ENCODE measurements at places on chromosomes 7 and 10.

GRCh38 chr7:43758029-43758821 lies at the start of gene BLVRA:
Gene BLVRA, plus strand, starts transcription at chr7:43758680. Its CDS starts 12,479 bp downstream, at chr7:43771159.
- DNase-seq, result peak; percentile 38

GRCh38 chr7:70787771-70788170 lies 344.2 kb upstream of the GALNT17 start:
- no peak for DNase-seq

DNA sequence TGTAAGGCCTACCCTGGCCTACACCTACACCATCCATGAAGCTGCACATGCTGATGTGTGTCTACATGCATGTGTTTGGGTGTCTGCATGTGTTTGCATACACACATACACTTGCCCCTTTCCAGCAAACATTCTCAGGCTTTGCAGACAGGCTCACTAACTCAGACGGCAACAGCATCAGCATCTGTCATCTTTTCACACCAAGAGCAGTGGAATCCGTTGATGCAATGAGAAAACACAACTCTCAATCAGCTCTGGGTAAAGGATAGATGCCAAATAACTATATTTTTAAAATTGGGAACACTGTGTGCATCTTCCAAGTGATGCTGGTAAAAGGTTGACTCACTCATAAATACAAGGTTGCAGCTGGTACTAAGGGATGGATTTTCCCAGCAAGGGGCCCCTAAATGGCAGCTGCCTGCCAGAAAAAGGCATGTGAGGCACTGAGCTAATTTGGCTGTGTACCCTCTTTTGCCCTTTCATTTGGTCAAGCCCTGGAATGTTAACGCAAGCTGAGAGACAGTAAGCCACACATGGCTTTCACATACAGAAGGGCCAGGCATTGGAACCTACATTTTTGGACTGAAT lies 296.3 kb upstream of the NPSR1 start:
- no peak for DNase-seq

- no peak for DNase-seq
Measured at GRCh38 chr10:20698837-20699236, 198.3 kb downstream of the NEBL start.

DNA sequence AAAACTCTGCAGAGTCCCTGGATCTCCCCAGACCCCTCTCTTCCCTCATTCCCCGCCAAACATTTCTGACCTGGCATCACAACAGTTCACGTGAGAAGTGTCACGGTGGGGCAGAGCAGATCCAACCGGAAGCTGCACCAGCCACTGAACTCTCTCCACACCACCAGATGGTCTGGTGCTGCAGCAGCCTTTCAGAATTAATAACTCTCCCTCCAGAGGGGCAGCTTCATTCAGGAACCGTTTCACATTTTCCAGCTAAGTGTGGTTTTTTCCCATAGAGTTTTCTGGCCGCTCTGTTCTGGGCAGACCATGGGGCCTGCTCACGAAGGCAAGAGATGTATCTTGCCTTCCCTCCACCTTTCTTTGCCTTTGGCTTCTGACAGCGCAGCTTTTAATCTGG lies 486.7 kb upstream of the GALNT17 start:
- no peak for DNase-seq

GRCh38 chr7:138756591-138757242 lies 41.1 kb upstream of the TMEM213 start:
- no peak for DNase-seq

GRCh38 chr7:68929781-68930261 lies 668.5 kb upstream of the AUTS2 start:
- no peak for DNase-seq

- peak; percentile 33 for DNase-seq
Measured at GRCh38 chr7:37376386-37376785, 72.3 kb downstream of the ELMO1 start.

- DNase-seq, result no peak
Measured at GRCh38 chr7:35570937-35571336, 124.0 kb downstream of the HERPUD2 start.

GRCh38 chr10:13528123-13528874 lies 515 bp downstream of the BEND7 start:
- no peak for DNase-seq

DNA sequence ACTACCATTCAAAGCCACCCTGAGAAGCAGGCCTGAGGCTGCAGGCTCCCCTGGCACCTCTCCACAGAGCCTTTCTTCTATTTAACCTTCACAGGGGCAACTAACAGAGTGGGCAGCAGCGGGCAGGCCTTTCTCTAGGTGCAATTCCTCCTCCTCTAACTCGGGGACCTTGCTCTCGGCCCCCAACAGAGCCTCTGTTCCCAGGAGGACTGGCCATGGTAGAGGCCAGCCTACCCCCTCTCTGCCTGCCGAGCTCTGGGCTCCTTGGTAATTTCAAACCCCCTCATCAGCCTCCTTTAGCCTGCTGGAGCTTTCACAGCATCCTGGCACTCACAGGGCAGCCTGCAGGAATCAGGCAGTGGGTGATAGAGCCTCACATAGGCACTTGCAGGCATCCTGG lies 920.8 kb upstream of the ZNF722 start:
- DNase-seq, result no peak

- no peak for DNase-seq
Measured at GRCh38 chr7:137968890-137969289, 33.0 kb downstream of the CREB3L2 start.

DNA sequence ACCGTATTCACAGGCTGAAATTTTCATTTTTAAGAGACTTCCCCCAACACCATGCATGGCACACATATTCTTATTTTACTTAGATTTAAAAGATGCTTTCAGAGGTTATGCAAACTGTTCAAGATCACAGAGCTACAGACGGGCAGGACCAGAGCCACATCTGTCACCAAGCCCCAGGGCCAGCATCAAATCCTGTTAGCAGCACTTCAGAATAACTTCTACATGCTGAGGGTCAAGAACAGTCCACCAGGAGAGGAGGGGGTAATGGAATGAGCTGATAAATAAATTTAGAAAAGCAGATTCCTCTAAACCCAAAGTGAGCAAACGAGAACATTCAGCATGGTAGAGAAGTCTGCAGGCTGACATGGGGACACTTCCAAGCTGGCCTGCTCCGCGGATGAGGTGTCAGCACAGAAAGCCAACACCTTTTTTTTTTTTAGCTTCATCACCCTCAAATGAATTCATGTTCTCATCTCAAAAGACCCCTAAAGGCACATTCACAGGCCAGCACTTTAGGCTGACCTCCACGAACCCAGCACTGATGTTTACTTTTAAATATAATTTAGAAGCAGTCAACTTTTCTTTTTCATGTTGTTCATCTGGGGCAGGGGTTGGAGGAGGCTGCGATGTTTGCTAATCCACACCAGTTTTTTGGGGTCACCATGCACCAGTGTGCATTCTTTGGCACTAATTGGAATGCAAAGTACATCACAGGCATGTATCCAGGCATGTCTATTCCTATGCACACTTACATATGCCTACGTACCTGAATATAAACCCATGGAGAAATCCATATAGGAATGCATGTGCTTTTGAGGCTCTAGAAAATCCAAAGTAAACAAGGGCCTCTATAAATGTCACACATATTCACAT lies 249.0 kb downstream of the TNS3 start:
- DNase-seq, result no peak

DNA sequence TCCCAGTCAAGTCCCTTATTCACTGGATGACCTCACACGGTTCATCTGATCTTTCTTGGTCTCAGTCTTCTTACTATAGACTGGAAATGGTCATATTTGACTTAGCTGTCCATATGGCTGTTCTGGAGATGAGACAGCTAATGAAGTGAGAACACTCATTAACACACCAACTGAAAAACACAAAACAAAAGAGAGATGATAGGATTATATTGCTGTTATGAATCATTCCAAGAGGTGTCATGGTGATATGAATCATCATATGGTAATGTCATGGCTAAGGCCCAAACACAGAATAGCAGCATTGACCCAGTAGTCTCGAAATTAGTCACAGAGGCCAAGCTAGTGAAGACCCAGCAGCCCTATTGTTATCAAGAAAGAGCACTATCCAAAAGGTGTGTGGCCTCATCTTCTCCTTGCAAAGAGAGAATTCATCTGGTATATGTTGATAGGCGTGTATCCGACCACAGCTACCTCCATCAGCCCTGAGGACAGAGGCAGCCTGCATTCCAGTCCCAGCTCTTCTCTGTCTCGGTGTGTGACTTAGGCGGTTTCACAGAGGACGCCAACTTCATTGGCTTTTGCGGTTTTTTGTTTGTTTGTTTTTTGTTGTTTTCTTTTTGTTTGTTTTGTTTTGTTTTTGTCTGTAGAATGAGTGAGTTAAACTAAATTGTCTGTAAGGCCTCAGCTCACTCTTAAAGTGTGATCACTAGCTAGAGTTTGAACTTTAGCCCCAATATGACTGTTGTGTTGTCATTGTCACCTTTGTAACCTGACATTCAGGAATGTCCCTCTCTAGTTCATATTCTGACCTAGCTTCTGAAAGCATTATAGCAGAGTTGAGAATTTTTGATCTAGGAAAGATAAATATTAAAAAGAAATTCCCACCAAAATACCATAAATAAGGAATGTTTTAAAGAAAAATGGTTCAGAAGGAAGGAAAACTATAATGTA lies 97.4 kb upstream of the PDCD4 start:
- DNase-seq, result peak; percentile 11

- DNase-seq, result no peak
Measured at GRCh38 chr10:116615199-116615776, 5.5 kb upstream of the PNLIPRP2 start.

GRCh38 chr7:140619176-140619575 lies 21.4 kb downstream of the DENND2A start:
- DNase-seq, result no peak

All from stimulated activated CD4-positive, alpha-beta T cell treated with anti-CD3 and anti-CD28 coated beads, TNF-alpha, amount 100 ng/mL, for 24 hours (primary cell).